Sigmoid colon (tissue), 7 donors: ENCODE measurements at places on chromosomes 3 and 15.

- no peak for DNase-seq
Observed at GRCh38 chr3:112350018-112350810, 17.3 kb downstream of the CD200 start.

- DNase-seq = no peak
Observed at GRCh38 chr15:67794832-67795574, 30.3 kb upstream of the SKOR1 start.

DNA sequence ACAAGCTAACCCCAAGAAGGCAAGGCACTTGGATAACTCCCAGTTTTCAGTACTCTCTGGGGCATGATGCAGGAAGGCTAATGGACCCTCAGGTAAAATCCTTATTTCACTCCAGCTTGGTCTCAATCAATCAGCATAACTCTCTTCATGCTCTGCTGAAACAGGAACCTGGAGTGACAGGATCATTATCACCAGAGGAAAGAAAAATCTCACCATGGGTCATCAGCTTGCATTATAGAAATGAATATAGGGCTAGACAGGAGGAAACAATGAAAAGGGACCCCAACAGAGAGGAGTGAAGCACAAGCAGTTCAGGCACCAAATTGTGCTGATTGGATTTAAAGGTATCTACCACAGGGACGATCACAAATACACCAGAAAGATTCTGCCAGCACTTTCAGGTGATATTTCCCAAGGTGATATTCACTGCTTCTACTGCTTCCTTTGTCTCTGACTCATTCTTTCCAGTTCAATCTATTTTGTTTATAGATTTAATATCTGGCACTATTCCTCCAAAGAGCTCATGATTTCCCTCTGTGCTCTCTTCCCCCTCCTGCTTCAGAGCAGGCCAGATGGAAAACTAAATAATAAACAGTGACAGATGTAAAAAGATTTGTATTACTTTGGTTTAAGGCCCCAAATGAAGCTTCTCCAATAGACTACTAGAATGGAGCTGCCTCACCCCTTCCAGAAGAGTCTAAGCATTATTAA lies 22.9 kb upstream of the THUMPD3 start:
- DNase-seq = no peak

- DNase-seq = no peak
Observed at GRCh38 chr3:98038286-98038685, 3.2 kb upstream of the GABRR3 start.

- DNase-seq = no peak
Observed at GRCh38 chr3:8733332-8734094, at the start of gene CAV3. TSS of gene CAV3 (plus strand) at chr3:8733802. CDS start at chr3:8733877, 75 bp downstream.

DNA sequence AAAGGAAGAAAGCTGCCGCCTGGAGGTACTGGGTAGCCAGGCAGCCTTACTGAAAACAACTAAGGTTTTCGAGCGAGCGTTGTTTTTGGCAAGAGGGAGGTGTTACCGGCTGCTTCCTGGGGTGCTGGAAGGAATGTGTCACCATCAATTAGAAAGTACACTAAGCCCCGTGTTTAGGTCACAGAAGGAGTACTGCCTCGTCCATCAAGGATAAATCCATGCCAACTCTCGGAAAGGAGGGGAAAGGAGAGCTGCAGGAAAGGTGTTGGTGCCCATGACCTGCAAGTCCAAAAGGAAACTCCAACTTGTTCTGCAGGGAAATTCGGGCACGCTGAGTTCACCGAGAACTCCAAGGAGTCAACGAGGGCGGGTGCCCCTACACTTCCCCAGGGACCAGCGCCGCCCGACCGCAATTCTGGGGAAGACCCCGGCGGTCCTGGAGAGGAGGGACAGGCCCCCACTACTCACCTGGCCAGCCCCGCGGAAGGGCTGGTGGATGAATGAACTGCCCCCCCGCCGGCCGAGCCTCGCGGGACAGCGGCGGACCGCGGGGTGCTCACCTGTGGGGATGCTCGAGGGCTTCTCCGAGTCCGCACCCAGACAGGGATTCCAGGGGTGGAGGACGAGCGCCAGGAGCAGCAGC lies 542 bp downstream of the PLOD2 start:
- peak; percentile 90 for DNase-seq

- no peak for DNase-seq
Observed at GRCh38 chr3:43287500-43287873, 1.1 kb downstream of the SNRK start.

- no peak for DNase-seq
Observed at GRCh38 chr3:13657660-13658435, 108.9 kb downstream of the FBLN2 start.

GRCh38 chr15:20294651-20295237 lies 246.9 kb downstream of the GOLGA6L6 start:
- DNase-seq = no peak

- no peak for DNase-seq
Observed at GRCh38 chr3:161230621-161231171, 9.6 kb downstream of the NMD3 start.

DNA sequence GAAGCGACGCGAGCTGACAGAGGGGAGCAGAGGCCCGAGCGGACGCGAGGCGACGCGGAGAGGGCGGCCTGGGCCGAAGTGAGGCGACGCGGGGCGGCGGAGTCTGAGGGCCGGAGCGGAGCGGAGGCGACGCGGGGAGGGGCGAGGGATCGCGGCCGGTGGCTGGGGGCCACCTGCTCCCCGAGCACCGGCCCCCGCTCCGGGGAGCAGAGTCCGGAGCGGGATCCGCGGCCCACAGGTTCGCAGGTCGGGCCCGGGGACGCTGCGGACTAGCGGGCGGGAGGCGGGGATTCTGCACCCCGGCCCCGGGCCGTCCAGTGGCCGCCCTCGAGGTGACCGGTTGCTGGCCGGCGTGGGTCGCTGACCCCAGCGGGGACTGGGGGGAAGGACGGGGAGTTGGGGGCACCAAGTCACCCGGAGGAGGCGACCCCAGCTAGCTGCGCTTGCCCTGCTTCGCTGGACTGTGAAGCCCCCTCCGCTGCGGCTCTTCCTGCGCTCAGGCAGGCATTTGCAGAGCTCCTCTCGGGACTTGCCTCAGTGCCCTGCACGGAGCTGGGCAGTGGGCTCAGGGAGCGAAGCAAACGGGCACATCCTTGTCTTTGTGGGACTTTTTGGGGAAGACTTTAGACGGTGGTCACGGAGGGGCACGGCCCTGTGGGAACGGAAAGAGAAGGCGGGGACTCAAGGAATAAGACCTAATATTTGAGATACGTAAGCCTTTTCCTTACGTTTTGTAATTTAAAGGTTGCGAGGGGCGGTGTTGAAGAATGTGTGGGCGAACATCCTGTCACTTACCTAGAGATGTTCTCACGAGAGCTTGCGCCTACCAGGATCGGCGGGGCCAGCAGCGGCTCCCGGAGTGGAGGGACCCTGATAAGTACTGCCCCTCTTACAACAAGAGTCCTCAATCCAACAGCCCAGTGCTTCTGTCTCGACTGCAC lies 566 bp downstream of the HMCES start:
- peak; percentile 75 for DNase-seq

DNA sequence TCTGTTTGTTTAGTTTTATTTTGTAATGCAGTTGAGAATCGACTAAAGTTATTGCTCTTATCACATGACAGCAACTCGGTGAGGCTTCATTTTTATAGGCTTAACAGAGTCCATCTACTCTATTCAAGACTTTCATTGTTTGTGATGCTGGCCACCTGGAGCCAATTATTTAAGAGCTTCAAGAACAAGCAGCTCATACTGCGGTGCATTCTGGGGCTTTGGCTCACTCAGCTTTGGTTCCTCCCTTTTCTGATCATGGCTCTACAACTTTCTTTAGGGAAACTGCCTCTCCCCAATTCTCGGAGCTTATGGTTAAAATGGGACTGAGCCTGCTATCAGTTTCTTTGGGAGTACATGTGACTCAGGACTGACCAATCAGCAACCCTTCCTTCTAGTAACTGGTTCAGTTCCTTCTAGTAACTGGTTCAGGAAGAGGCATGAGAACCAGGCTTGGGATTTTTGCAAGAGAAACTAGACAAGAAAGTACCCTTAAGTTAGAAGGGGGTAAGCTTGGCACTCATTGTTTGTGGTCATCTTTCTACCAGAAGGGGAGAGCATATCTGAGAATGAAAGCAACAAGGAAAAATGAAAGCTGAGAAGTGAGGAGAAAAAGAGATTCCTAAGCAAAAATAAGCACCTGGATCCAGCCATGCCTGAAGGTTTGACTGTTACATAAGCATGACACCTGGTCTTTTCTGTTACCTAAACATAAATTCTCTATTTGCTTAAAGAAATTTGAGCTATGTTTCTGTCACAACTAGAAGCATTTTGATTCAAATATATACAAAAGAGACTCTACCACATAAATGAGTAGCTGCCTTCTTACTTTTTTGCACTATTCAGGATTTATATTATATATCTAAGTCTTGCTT lies 24.1 kb upstream of the ARHGEF3 start:
- no peak for DNase-seq

GRCh38 chr3:110419601-110420000 lies 652.0 kb upstream of the NECTIN3 start:
- DNase-seq = no peak

DNA sequence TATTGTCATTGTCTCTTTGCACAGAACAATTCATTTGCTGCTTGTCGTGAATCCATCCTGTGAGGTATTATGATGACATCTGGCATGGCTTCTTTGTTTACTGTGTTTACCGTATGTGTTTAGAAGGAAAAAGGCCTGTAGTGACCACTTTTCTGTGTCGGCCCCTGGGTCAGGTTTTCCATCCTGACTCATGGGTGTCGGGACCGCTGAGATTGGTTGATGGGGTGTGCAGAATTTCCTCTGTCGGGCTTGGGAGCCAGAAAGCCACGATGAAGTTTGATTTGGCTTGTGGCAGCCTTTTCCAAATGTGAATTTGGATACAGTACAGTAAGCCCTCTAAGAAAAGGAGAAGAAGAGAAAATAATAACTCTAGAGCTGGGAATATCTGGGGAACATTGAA lies 113.5 kb downstream of the FNDC3B start:
- DNase-seq = no peak

DNA sequence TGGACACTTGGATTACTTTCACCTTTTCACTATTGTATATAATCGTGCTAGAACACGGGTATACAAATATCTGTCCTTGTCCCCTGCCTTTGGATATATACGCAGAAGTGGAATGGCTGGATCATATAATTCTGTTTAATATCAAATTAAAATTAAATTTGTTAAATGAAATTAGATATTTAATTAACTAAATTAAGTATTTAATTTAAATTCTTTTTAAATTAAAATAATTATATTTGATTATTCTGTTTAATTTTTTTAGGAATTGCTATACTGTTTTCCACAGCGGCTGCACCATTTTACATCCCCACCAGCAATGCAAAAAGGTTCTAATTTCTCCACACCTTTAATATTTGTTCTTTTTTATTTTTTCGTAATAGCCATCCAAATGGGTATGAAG lies 84.3 kb downstream of the DOCK3 start:
- no peak for DNase-seq

DNA sequence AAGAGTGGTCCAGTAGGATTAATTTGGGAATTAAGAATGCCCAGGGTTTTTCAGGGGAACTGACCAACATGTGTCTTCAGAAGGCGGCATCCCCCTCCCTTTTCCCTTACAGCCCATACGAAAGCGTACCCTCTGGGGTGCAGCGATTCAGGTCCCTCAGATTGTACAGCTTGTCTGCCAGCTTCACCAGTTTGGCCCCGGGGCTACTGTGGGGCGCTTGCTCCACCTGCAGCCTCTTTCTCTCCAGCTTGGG lies 848 bp downstream of the HDDC3 start:
- no peak for DNase-seq

DNA sequence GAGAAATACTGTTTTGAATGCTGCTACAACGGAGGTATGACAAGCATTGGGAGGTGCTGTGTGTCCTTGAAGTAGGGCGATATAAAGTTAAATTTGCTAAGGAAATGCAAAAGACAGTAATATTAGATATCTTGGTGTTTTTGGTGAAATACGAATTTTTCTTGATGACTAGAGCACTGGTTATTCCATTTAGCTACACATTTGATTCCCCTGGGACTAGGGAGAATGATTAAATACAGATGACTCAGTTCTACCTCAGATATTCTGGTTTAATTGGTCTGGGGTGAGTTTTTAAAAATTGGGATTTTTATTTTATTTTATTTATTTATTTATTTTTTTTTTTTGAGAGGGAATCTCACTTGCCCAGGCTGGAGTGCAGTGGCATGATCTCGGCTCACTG lies 18.7 kb upstream of the GADL1 start:
- no peak for DNase-seq

DNA sequence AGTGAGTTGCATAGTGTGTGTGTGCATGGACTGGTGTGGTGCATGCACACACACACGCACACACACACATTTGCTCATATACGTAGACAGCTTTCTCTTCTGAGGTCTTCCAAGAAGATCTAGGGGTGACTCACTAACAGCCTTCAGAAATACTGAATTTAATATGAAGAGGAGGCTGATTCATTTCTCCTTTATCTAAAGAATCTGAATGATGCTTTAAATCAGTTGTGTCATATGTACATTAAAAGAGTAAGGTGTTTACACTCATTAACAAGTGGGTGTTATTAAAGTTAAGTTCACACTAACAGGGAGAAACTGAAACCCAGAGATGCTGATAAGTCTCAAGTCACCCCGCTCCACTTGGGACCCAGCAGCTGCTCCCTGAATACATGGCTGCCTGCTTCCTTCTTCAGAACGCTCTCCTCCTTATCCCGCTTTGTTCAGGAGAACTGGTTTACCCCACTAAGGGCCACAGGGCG lies 22.0 kb downstream of the TMPRSS7 start:
- DNase-seq = no peak
